Fibroblast of skin of scalp (primary cell): ENCODE measurements at places on chromosomes 7 and 10.

GRCh38 chr7:359766-360361 is 69.9 kb downstream of the FOXL3 start:
- DNase-seq: no peak

- DNase-seq: no peak
Measured at GRCh38 chr7:7416031-7416858, 119.4 kb downstream of the COL28A1 start.

- peak; percentile 100 for DNase-seq
Measured at GRCh38 chr10:80158598-80159127, 26.1 kb downstream of the PLAC9 start.

DNA sequence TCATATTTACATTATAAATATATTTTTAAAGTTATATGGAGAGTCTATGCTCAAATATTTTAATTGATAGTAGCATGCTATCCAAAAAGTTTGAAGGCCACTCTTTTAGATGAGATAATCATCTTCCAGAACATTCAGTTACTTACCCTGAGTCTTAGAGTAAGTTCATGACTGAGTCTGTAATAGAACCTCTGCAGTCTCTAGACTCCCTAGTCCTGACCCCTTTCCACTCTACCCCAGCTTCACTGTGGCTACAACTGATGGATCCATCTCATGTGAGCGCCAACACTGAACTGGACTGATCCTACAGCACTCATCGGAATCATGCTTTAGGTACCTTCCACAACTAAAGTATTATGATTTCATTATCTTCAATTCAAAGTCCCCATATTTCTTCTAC is 10.1 kb downstream of the HACD1 start:
- DNase-seq: no peak

DNA sequence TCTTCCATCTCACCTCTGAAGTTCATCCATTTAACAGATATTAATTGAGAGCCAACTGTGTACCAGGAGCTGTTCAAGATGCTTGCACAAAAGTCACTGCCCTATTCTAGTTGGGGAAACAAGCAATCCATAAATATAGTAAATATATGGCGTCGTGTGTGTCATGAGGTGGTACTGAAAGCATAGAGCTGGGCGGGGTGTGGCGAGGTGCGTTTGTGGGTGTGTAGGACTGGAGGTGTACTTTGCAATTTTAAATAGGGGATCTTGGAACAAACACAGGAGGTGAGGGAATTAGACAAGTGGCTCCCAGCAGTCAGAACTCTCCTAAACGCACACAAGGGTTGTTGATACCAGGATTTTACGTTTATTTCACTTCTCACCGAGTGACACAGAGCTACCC is 490 bp upstream of the ZNF239 start:
- no peak for DNase-seq

- DNase-seq: no peak
Measured at GRCh38 chr10:82538272-82538671, 663.3 kb downstream of the NRG3 start.

DNA sequence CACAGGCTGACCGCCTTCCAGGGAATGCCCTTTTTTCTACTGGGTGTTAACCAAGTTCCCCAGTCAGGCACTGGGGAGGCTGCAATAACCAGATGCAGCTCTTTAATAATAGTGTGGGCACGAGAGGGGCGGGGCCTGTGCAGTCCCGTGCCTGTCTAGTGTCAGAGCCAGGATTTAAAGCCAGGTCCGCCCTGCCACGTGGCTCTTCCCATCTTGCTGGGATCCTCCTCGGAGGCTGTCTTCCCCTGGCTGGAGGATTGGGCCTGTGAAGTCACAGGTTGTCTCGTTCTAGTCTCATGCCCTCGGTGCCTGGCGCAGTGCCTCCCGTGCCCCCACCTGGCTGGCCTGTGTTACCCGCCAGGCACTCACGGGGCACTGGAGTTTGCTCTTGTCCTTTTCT is 25.2 kb downstream of the TMEM120A start:
- DNase-seq: no peak

DNA sequence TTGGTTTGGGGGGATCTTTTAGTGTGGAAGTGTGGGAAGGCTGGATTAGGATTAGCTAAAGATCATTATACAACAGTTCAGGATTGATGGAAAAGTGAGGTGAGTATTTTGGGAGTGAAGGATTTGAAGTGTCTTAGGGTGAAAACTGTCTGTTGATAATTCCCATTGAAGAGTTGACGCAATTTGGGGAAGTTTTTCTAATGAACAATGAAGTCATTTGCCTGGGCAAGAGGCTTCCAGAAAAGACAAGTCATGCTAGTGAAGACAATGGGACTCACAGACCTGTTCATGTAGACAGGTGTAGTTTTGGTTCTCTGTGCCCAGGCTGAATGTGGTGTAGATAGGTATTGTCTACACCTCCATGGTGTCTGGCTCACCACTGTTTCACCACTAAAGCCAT is 194.3 kb upstream of the GPR26 start:
- no peak for DNase-seq

GRCh38 chr10:55641601-55642000 is 719.5 kb downstream of the ZWINT start:
- no peak for DNase-seq

DNA sequence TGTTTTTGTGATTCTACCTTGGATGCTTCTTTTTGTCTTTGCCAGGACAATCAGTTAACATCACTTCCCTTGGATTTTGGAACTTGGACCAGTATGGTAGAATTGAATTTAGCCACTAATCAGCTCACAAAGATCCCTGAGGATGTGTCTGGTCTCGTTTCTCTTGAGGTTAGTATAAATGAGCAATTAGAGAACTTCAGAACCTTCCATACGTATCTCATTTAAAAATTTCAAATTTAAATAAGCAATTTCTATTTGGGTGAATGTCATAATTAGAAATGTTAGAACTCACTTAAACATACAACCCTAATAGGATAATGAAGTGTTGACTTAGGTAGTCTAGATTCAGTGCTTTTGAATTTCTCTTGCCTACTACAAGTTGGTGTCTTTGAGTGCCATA is 69.3 kb upstream of the ADRA2A start:
- DNase-seq: no peak

- peak; percentile 36 for DNase-seq
Measured at GRCh38 chr7:128104108-128104742, 73.0 kb upstream of the LRRC4 start.

GRCh38 chr10:49008505-49009198 is 69.0 kb upstream of the LRRC18 start:
- DNase-seq: no peak

- DNase-seq: no peak
Measured at GRCh38 chr7:134153493-134154136, 26.5 kb downstream of the LRGUK start.

- no peak for DNase-seq
Measured at GRCh38 chr10:86729677-86730076, 26.7 kb upstream of the BMPR1A start.

DNA sequence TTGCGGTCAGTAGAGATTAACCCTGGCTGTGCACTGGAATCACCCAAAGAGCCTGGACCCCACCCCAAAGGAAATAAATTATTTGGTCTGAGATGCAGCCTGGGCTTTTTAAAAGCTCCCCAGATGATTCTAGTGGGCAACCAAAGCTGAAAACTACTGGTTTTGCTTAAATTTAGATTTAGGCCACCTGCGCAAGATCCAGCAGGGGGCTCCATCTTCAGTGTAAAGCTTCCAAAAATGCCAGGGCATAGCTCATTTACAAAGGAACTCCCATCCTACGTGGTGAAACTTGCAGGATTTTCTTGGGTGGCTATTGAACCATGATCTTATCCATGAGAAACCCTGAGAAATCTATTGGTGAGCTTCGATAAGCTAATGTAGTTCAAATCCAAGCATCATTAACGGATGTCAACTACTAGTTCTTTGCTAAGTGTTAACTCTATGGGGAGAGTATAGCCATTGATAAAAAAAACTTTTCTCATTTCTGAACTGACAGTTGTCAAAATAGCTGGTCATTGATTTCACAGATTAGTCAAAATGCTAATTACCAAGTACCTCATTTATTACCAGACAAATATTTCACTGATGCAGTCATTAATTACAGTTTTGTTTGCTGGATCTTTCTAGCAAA is 315.3 kb downstream of the LHFPL3 start:
- peak; percentile 1 for DNase-seq

DNA sequence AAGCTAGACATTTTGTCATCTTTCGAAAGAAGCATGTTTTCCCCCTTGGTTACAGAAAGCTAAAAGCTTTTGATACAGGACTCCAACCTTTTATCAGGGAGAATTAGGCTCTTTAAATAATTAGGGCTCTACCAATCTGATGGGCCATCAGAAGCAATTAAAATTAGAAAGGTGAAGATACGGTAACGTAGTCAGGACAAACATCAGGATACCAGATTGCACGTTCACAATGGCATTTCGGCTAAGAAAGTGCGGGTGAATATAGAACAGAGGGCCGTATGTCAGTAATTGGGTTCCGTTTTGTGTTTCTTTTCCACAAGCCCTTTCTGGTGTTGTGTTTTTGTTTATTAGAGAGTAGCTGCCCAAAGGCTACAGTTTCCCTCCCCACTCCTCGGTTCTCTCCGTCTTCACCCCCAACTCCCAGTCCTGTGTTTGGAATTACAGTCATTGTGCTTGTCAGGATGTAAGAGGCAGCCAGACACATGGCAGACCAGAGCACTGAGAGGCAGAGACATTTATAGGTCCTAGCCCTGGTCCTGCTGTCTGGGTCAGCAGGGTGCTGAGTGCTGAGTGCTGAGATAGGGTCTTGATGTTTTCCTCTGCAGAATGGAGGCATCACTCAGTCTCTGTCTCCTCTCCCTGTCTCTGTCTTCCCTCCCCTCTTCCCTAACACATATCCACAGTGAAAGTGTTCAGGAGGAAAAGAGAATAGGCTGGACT is 5.5 kb downstream of the PFKP start:
- DNase-seq: no peak

GRCh38 chr10:33938001-33938400 is 603.5 kb upstream of the NRP1 start:
- no peak for DNase-seq

- DNase-seq: peak; percentile 92
Measured at GRCh38 chr7:95608359-95609173, 12.2 kb upstream of the PDK4 start.

DNA sequence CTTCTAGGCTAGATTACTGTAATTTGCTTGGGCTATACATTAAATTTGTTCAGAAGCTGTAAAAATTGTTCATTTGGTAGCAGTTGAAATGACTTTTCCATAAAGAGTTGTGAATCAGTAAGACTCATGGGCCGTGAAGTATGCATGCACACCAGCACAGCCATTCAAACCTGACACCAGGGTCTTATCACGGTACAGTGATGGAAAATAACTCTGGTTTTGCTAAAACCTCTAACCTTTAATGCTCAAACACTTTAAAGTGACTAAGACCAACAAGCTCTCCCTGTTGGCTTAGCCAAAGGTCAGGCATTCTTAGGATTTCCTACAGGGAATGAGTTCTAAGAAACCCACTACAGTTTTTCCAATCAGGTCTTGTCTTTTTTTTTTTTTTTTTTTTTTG is 11.5 kb downstream of the ARL3 start:
- no peak for DNase-seq

DNA sequence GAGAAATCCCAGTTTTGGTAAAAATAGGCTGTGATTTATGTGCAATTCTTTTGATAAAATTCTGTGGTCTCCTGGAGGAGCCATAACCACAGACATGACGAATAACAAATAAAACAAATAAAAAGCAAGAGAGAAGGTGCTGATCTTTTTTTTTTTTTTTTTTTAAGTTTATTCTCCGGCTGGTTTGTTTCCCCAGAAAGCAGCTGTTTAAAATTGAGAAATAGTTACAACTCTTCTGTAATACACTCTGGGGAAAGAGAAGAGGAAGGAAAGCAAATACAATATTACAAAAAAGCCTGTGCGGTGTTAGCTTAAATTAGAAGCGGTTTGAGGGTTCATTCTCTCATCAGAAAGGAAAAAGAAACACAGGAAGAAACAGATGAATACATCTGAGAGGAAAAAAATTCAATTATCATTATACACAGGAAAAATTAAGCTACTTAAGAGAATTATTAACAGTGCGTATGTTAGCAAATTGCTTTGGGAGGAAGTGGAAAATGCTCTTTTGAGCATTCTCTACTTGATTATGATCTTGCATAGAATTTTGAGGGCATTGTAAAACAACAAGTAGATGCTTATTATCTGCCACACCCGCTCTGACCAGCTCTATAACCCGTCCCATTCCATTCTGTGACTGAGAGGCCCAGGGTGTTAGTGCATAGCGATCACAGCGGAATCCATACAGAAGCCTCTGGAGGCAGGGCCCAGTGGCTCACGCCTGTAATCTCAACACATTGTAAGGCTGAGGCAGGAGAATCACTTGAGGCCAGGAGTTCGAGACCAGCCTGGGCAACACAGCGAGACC is 40.6 kb upstream of the WAC start:
- no peak for DNase-seq

DNA sequence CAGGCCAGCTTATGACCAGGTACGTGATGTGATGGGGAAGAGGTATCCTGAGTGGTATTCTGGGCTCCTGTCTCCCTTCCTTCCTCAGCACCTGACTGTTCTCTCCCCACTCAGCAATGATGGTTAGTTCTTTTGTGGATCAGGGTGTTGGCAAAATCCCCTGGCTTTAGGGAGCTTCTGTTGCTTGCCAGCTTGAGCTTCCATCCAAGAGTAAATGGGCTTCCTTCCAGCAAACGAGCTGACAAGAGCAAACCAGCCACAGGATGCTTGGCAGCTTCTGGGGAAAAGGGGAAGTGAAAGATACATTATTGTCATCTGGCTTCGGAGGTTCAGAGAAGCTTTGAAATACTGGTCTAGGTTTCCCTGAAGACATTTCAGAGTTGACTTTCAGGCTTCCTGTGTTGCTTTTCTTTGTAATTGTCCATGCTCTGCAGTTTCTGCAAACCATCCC is 5.2 kb downstream of the DUSP5 start:
- DNase-seq: peak; percentile 80

GRCh38 chr7:146902728-146903127 is 786.1 kb downstream of the CNTNAP2 start:
- no peak for DNase-seq

DNA sequence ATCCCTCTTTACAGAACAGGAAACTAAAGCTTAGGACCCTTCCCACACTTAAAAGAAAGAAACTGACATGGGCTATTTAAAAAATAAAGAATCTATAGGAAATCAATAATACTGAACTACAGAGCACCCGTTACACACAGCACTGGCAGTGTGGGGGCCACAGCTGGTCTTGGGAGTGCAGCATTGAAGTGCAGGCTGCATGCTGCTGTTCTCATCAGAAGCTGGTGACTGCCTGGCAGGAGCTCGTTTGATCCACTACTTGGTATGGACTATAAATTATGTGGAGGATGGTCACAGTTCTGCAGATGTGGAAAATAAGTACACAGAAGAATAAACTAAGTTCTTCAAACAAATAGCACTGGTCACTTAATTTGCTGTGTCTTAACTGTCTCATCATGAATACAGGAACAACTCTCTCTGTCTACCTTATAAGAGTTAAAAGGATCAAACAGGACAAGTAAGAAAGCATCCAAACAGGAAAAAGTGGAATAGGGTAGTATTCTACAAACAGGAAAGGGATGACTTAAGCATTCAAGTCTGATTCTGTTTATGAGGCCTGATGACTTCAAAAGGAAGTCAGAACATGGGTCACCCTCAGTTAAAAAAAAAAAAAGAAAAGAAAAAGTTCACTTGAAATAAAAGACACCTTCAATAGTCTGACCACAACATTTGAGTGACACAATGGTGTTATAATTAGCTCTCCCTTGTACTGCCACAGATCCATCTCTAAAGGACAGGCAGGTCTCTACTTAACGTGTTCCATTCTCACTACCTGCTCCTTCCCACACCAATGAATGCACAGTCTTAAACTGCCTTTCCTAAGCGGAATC is 21.0 kb downstream of the DOCK4 start:
- no peak for DNase-seq

- no peak for DNase-seq
Measured at GRCh38 chr7:37050801-37051200, 326.5 kb upstream of the AOAH start.

- DNase-seq: no peak
Measured at GRCh38 chr10:122999347-122999746, 9.2 kb downstream of the IKZF5 start.

- peak; percentile 9 for DNase-seq
Measured at GRCh38 chr10:127991543-127992255, 84.8 kb downstream of the PTPRE start.
